ENCODE measurements at places on chromosomes 2 and 18. TPM values are rescaled to one million over a fixed set of nuclear protein-coding genes. Genes with fewer than 3 reads are reported as not detected.
A peak's percentile ranks its signal among the peaks of the same experiment; 100 is the strongest.

The GPR39 gene
- 9.1 TPM for polyA plus RNA-seq

GRCh38 chr2:163373496-163373895 lies 362.3 kb downstream of the FIGN start:
- no peak for DNase-seq
- no peak overlapping the region for H3K27ac ChIP-seq
- no peak overlapping the region for H3K4me3 ChIP-seq

DNA sequence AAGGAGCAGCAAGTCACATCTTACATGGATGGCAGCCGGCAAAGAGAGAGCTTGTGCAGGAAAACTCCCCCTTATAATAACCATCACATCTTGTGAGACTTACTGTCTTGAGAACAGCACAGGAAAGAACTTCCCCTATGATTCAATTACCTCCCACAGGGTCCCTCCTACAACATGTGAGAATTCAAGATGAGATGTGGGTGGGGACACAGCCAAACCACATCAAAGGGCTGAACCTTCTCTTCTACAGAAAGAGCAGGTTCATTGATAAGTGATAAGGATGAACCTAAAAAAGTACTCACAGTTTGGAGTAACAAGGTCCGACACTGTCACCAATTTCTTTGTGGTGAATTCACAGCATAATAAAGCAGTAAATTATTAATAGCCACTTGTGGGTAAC lies 422.2 kb upstream of the FSIP2 start:
- H3K36me3 ChIP-seq = no peaks in the 10 kb centered on the region
- H3K27me3 ChIP-seq = no peaks in the 10 kb centered on the region
- H3K4me3 ChIP-seq = no peak overlapping the region
- no peak overlapping the region for H3K27ac ChIP-seq
- DNase-seq = no peak

GRCh38 chr2:211745295-211746097 lies 793.1 kb downstream of the ERBB4 start:
- H3K4me1 ChIP-seq = no peaks in the 10 kb centered on the region
- H3K36me3 ChIP-seq = no peaks in the 10 kb centered on the region
- no peak overlapping the region for H3K27ac ChIP-seq
- DNase-seq = peak; percentile 11
- H3K4me3 ChIP-seq = no peak overlapping the region

The SLC9A4 gene
- not detected for polyA plus RNA-seq

GRCh38 chr2:165245081-165245793 lies 6.0 kb downstream of the SCN2A start:
- no peaks in the 10 kb centered on the region for H3K36me3 ChIP-seq
- H3K4me1 ChIP-seq = no peaks in the 10 kb centered on the region
- no peak overlapping the region for H3K27ac ChIP-seq
- no peak overlapping the region for H3K4me3 ChIP-seq

The RESP18 gene
- polyA plus RNA-seq = not detected

The DCTN1 gene
- polyA plus RNA-seq = 119 TPM

GRCh38 chr2:113407446-113408099 lies 29.9 kb upstream of the ZNG1B start:
- H3K27me3 ChIP-seq = no peaks in the 10 kb centered on the region
- no peak for DNase-seq
- H3K27ac ChIP-seq = no peak overlapping the region
- H3K4me3 ChIP-seq = no peak overlapping the region
- H3K4me1 ChIP-seq = no peaks in the 10 kb centered on the region

The CXCR2 gene
- 1.5 TPM for polyA plus RNA-seq

The AQP4 gene
- polyA plus RNA-seq = not detected

The C2orf92 gene
- 0.66 TPM for polyA plus RNA-seq

- H3K4me3 ChIP-seq = no peak overlapping the region
- no peaks in the 10 kb centered on the region for H3K27me3 ChIP-seq
- H3K4me1 ChIP-seq = peaks cover 8% of the 10 kb centered on the region
- H3K36me3 ChIP-seq = no peaks in the 10 kb centered on the region
Observed at GRCh38 chr2:24494410-24494809, 3.4 kb downstream of the NCOA1 start.

DNA sequence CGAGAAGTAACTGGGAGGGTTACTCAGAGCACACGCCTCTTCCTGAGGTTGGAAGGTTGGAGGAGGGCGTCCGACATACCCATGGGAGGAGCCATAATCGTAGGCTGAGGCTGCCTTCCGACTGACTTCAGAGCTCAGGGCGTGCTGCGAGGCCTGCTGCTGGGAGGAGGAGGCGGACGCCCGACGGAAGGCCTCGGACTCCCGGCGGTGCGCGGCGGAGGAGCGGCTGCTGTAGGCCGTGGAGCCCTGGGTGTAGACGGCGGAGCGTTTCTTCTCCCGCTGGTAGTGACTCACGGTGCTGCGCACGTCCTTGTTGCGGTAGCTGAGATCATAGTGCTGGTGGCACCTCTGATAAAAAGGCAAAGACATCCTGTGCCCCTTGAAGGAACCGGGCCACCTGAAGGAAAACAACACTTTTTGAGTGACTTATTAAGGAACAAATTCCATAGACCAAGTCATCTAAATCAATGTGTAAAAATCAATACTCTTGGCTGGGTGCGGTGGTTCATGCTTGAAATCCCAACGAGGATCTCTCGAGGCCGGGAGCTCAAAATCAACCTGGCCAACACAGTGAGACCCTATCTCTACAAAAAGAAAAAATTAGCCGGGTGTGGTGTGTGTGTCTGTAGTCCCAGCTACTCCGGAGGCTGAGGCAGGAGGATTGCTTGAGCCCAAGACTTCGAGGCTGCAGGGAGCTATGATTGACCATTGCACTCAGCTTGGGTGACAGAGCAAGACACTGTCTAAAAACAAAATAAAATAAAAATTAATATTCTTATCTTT lies 4.7 kb downstream of the MYOM1 start:
- H3K36me3 ChIP-seq = no peaks in the 10 kb centered on the region
- no peak for DNase-seq
- no peak overlapping the region for H3K4me3 ChIP-seq
- no peak overlapping the region for H3K27ac ChIP-seq

DNA sequence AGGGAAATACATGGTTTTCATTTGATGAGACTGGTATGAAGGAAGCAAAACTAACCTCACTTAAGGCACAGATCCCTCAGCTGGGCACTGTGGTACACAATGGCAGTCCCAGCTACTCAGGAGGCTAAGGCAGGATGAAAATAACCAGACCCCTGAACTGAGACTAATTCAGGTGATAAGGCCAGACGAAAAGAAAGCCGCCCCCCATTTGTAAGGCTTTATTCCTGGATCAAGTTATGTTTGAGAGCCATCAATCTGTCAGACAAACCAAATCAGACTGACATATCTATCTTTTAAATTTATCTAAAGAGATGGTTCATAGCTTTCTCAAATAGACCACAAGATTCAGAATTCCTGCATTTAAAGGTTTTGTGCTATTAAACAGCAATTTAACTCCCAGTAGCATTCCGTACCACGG lies 4.1 kb downstream of the SRSF7 start:
- DNase-seq = no peak
- H3K36me3 ChIP-seq = peaks cover 62% of the 10 kb centered on the region
- no peak overlapping the region for H3K4me3 ChIP-seq
- H3K27ac ChIP-seq = no peak overlapping the region

GRCh38 chr18:13611601-13612195 lies 114.7 kb downstream of the FAM210A start:
- peaks cover 9% of the 10 kb centered on the region for H3K4me1 ChIP-seq
- no peaks in the 10 kb centered on the region for H3K36me3 ChIP-seq
- H3K27me3 ChIP-seq = peaks cover 39% of the 10 kb centered on the region
- no peak overlapping the region for H3K27ac ChIP-seq
- no peak overlapping the region for H3K4me3 ChIP-seq

DNA sequence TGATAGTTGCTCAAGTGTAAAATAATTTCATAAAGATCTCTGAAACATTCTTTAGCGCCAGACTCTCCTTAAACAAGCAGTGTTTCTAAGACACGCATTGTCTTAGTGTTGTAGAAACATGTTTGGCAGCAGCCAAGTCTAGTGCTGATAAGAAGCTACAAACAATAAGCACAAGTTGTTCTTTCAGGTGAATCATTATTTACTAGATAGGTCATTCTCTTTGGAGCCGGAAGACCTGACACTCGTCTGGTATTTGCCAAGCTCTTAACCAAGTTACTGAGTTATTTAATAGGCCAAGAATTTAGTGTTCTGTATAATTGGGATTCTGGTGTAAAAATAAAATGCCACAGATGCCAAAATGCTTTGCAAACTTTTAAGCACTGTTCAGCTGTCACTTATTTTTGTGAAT lies 852.1 kb downstream of the CPS1 start:
- H3K27me3 ChIP-seq = no peaks in the 10 kb centered on the region
- no peak overlapping the region for H3K4me3 ChIP-seq
- peak overlapping the region; percentile 69 for H3K27ac ChIP-seq
- peak; percentile 42 for DNase-seq
- H3K36me3 ChIP-seq = no peaks in the 10 kb centered on the region

DNA sequence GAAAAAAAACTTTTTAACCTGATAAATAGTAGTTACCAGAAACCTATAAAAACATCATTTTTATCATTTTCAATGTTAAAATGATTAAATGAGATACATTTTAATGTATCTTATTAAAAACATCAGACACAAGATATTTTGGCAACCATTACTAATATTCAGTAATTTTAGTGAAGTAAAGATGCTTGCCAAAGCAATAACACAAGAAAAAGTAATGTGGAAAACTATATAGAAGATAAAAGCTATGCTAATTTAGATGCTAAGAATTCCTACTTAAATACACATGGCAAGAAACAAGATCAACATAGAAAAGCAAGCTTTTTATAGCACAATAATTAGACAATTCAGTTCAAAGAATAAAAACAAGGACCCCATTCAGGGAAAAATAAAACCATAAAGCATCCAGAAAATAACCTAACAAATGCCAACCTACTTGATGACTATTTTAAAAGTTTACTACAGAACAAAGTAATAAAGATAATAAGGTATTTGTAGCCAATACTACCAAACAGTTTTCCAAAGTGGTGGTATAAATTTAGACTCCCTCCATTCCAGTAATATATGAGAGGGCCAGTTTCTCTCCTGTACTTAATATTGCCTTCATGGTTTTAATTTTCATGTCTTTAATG lies 489.5 kb downstream of the CDH2 start:
- H3K27ac ChIP-seq = no peak overlapping the region
- no peak overlapping the region for H3K4me3 ChIP-seq
- H3K4me1 ChIP-seq = no peaks in the 10 kb centered on the region
- no peaks in the 10 kb centered on the region for H3K36me3 ChIP-seq
- DNase-seq = no peak

DNA sequence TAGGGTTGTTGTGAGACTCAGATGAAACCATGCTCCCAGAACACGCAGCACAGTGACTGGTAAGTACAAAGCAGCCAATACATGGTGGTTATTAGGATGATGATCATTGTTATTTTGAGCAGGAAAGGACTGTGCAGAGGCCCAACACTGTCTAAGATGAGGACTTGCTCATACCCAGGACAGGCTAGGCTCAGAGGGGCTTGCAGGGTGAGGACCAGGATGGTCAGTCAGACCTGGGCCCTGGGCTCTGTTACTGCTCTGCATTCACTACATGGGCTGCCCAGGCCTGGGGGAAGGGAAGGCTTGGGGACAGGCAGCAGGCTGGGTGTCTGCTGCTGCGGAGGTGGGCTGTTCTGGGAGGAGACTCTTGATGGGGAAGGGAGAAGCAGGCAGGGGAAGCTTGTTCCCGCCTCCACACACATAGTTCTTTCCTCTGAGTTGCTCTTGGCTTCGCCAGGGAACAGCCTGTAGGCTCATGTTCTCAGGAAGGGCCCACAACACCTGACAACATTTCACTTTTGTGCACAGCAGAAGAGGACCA lies 17.5 kb downstream of the CAPN13 start:
- H3K36me3 ChIP-seq = no peaks in the 10 kb centered on the region
- H3K27me3 ChIP-seq = peaks cover 15% of the 10 kb centered on the region
- no peaks in the 10 kb centered on the region for H3K4me1 ChIP-seq
- no peak overlapping the region for H3K4me3 ChIP-seq
- no peak for DNase-seq

The RAB6C gene
- polyA plus RNA-seq = not detected

DNA sequence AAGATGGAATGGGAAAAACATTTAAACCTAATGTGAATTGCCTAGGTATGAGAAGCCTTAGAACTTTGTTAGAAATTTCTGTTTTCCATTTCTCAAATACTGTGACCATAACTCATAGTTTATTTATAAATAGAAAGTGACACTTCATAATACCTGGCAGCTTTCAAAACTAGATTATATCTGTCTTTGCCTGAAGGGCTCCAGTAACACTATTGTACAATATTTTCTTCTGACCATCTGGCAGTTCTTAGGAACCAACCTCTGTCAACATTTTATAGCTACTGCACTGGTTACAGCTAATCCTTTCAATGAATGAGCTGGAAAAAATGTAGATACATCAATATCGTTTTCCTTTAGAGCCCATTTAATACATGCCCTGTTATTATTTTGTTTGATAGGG lies 237.4 kb downstream of the CAMKMT start:
- no peak overlapping the region for H3K4me3 ChIP-seq
- H3K27me3 ChIP-seq = no peaks in the 10 kb centered on the region
- H3K36me3 ChIP-seq = no peaks in the 10 kb centered on the region
- H3K4me1 ChIP-seq = peaks cover 11% of the 10 kb centered on the region
- H3K27ac ChIP-seq = no peak overlapping the region

The KIAA2012 gene
- not detected for polyA plus RNA-seq

DNA sequence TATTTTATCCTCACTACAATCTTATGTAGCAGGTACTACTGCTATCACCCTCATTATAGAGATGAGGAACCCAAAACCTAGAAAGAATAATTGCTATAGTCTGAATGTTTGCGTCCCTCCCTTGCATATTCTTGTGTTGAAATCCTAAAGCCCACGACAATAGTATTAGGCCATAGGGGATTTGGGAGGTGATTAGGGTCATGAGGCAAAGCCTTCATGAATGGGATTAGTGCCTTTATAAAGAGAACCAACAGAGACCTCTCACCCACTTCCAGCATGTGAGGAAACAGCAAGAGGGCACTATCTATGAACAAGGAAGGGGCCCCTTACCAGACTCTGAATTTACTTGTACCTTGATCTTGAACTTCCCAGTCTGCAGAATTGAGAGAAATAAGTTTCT lies 500.3 kb upstream of the FAM98A start:
- peaks cover 12% of the 10 kb centered on the region for H3K4me1 ChIP-seq
- no peak for DNase-seq
- no peak overlapping the region for H3K27ac ChIP-seq
- H3K4me3 ChIP-seq = no peak overlapping the region
- H3K27me3 ChIP-seq = no peaks in the 10 kb centered on the region

The DUSP2 gene
- 1.2 TPM for polyA plus RNA-seq

The VIT gene
- polyA plus RNA-seq = 0.75 TPM

GRCh38 chr18:59220164-59220783 lies 316 bp downstream of the GRP start:
- H3K4me1 ChIP-seq = no peaks in the 10 kb centered on the region
- peaks cover 65% of the 10 kb centered on the region for H3K27me3 ChIP-seq
- DNase-seq = no peak
- H3K4me3 ChIP-seq = no peak overlapping the region
- H3K36me3 ChIP-seq = no peaks in the 10 kb centered on the region

DNA sequence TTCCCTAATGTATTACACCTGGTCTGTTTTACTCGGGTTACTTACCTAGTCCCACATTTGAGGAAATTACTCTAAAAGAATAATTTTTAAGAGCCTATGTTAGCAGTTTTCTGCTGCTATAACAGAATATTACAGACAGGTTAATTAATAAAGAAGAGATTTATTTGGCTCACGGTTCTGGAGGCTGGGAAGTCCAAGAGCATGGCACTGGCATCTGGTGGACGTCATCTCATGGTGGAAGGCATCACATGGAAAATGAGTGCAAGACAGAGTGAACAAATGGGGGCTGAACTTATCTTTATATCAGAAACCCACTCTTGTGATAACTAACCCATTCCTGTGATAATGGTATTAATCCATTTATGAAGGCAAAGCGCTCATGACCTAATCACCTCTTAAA lies 12.8 kb upstream of the GLS start:
- no peaks in the 10 kb centered on the region for H3K36me3 ChIP-seq
- no peak overlapping the region for H3K27ac ChIP-seq
- H3K4me3 ChIP-seq = no peak overlapping the region
- H3K4me1 ChIP-seq = peaks cover under 1% of the 10 kb centered on the region
- no peak for DNase-seq
